ENCODE measurements at places on chromosomes 16 and 17.

- DNase-seq, result no peak
Measured at GRCh38 chr17:82861393-82861775, 21.6 kb upstream of the ZNF750 start.

GRCh38 chr17:42436391-42436790 lies 13.3 kb upstream of the CAVIN1 start:
- DNase-seq, result no peak

DNA sequence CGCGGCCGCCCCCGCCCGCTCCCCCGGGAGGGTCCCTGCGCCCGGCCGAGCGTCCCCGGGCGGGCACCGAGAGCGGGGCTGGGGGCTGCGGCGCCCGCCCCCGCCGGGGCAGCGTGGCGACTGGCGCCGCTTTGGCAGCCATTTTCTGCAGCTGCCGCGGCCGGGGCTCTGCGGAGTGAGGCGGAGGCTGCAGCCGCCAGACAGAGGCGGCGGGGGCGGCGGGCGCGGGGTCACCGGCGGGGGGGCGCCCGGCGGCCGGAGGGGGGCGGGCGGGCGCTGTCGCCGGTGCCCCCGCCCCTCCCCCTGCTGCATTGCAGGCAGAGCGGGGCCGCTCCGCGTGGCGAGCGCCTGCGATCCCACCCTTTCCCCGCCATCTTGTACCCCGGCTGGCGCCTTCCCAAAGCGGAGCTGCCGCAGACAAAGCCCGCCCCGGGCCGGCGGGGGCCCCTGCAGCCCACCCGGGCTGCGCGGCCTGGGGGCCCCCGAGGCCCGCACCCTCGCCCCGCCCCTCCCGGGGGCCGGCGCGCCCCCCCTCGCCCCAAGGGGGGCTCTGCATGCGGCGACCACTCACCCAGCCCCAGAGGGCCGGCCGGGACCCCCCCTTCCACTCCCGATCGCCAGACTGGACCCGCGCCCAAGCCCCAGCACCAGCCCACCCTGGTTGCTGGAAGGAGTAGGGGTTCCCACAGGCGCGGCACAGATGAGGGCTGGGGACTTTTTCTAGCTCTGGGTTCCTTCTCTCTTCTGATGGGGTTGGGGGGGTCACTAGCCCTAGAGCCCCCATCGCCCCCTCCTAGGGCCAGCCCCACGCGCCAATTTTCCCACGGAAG lies 16.6 kb upstream of the CBX8 start:
- peak; percentile 63 for DNase-seq

GRCh38 chr16:30953111-30953510 lies 4.2 kb downstream of the ORAI3 start:
- DNase-seq, result no peak

DNA sequence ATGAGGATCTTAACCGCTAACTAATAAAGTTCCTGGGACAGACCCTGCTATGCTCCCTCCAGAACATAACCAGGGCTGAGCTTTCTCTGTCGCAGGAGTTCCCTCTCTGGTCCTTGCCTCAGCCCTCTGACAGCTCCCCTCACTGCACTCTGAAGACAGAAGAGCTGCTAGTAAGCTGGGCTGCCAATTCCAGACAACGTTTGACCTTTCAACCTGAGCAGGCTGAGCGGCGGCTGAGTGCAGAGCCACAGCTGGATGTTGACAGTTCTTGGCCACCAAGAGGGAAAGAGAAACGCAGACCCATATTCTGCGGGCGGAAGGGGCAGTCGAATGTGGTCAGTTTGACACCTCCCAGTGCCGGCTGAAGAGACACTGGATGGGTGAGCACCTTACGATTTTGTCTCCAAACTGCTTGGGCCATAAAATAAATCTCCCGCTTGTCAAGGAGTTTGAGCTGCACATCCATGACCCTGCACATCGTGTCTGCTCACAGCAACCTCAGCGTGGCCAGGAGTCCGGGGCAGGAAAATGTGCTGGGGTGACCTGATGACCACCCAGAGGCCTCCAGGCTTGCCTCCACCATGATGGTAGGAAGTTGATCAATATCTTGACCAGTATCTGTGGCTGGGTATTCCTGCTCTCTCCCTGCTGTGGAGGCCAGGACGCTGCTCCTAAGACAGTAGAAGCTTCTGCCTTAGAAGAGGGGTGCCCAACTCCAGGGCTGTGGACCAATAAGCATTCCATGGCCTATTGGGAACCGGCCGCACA lies 209.2 kb downstream of the PARN start:
- no peak for DNase-seq

GRCh38 chr16:11231367-11231970 lies 24.5 kb downstream of the SOCS1 start:
- DNase-seq, result no peak

GRCh38 chr16:5895976-5896375 lies 798.4 kb upstream of the EEF2KMT start:
- no peak for DNase-seq

- peak; percentile 82 for DNase-seq
Measured at GRCh38 chr17:77460514-77461046, 319.8 kb downstream of the SEC14L1 start.

DNA sequence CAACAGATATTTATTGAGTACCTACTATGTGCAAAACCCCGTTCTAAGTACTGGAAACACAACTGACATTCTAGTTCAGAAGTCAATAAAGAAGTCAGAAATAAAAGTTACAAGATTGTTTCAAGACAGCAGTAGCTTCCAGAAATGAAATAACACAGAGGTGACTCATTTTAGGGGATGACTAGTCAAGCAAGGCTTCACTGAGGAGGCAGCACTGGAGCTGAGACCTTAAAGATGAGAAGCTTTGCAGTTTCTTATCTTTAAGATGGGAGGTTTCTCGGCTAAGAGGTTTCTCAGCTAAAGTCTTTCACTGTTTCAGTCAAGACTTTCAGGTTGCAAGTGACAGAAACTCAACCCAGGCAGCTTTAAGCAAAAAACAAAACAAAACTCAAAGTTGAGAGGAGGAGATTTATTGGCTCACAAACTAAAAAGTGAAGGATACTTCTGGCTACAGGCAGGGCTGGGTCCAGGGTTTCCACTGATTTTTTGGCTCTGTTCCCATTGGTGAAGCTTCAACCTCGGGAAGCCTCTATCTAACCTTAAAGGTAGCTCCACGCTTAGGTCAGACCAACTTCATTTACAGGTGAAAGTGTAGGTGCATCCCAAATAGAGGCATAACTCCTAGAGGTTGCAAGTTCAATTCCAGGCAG lies 7.4 kb upstream of the MMP2 start:
- no peak for DNase-seq

DNA sequence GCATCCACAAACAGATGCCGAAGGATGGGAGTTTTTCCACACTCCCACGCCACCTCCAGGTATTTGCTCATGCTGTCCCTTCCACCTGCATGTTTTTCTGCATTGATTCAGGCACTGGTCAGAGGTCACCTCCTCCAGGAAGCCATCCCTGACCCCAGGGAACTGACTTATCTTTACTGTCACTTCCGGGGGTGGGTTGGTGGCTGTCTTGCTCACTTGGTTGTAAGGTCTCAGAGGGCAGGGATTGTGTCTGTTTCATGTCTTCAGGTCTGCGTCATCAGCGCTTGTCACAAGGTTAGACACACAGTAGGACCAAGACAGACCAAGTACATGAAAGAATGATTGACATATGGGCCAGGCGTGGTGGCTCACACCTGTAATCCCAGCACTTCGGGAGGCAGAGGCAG lies 1.9 kb upstream of the IL4R start:
- no peak for DNase-seq

DNA sequence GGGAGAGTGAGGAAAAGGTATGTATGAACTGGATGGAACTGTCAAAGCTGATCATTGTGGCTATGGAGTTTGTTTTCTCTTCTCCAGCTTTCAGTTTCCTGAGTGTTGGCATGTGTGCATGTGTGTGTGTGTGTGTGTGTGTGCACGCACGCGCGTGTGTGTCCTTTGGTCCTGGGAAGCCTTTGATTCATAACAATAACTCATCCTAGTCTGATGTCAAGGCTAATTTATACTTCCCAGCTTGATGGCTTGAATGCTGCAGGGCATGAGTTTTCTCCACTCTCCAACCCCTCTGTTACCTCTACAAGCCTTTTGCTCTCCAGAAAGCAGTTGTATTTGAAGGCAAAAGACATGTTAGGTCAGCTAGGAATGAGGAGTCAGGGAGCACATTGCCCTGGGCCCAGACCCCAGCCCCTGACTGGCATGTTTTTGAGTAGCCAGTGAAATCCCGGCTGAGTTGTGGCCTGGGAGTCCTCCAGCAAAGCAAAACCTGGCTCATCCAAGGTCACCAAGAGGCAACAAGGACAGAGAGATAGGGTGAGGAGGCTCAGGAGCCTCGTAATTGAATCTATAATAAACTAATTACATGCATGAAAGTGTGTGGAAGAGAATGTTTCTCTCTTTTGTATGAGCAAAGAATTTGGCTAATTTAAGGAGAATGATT lies 8.9 kb upstream of the CDC42EP4 start:
- DNase-seq, result no peak

DNA sequence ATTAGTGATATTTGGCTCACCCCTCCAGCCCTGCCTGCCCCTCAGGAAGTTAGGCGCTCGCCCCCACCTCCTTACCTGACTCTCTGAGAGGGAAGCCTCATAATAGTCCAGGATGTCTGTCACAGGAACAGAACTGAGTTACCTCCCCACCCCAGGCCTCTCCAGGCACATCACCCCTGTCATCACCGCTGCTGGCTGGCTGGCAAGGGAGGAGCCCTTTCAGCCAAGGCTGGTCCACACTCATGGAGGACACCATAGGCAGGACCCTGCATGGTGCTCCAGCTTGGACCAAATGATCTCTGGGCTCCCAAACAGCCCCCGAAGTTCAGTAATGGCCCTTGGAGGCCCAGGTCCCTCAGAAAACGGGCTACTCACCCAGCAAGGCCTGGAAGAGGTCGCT lies 1.5 kb downstream of the DLG4 start:
- no peak for DNase-seq

DNA sequence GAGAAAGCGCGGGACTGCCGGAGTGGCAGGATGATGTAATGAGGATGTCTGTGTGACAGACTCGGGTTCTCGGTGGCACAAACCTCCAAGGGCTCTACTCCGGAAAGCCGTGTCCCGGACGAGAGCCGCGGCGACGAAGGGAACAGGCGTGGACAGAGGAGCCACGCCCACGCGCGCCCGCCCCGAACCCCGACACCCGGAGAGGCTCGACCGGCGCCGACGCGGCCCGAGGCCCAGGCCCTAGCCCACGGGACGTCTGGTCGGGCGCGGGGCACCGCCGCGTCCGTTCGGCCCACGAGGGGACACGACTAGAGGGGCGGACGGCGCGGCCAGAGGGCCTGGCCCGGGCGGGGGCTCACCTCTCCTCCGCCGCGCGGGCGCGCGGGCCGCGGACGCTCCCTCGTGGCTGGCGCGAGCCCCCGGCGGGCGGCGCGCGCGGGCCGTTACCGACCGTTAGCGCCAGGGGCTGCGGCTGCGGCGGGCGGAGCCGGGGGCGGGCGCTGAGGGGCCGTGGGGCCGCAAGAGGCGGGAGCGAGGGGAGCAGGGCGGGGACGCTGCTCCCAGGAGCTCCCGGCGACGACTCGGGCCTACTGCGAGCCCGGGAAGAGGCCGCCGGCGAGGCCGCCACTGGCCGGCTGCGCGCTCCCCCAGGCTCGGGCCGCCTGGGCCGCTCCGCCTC lies 2.1 kb upstream of the IRX5 start:
- peak; percentile 62 for DNase-seq

GRCh38 chr17:9386401-9386800 lies 189.2 kb downstream of the STX8 start:
- no peak for DNase-seq

Measured in hematopoietic multipotent progenitor cell treated with erythropoietin and hydrocortisone succinate and interleukin-3 and kit ligand, for 4 days (in vitro differentiated cells).